ENCODE measurements at places on chromosomes 11 and 22. TPM values are rescaled to one million over a fixed set of nuclear protein-coding genes. Genes with fewer than 3 reads are reported as not detected.

- no peak for DNase-seq
These were observed 23.3 kb downstream of the LINC01488 start for GRCh38 chr11:69504576-69505335.

The DKK3 gene
- total RNA-seq = 1.1 TPM

DNA sequence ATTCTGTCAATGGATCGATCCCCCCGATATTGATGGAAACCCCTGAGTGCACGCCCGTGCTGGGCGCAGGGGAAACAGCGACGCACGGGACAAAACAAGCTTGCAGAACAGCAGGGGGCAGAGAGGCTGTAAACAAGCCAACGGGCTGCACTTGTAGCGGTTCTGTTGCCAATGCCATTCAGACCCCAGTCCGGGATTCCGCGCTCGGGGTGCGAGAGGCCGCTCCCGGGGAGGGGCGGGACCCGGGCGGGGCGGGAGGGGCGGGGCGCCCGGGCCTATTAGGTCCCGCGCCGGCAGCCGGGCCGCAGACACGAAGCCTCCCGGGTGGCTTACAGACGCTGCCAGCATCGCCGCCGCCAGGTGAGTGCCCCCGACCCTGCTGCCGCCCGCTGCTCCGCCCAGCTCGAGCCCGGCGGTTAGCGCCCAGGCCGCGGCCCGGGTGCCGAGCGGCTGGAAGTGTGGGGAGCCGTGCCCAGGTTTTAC lies at the start of gene BIK:
Gene BIK, plus strand, starts transcription at position 307 of the 483 bp plus-strand sequence. CDS start 13,273 bp downstream, outside the sequence.
- DNase-seq = peak; percentile 33

GRCh38 chr11:30586251-30587144 lies at the start of gene MPPED2:
MPPED2 (minus strand) TSS chr11:30586353; CDS start chr11:30580373, 5,980 bp downstream.
- DNase-seq = peak; percentile 56

GRCh38 chr11:58625826-58626460 lies 3.5 kb downstream of the CNTF start:
- no peak for DNase-seq
